Left lung (tissue), 14 donors: ENCODE measurements at places on chromosomes 1 and 21. TPM values are rescaled to one million over a fixed set of nuclear protein-coding genes. Genes with fewer than 3 reads are reported as not detected.

DNA sequence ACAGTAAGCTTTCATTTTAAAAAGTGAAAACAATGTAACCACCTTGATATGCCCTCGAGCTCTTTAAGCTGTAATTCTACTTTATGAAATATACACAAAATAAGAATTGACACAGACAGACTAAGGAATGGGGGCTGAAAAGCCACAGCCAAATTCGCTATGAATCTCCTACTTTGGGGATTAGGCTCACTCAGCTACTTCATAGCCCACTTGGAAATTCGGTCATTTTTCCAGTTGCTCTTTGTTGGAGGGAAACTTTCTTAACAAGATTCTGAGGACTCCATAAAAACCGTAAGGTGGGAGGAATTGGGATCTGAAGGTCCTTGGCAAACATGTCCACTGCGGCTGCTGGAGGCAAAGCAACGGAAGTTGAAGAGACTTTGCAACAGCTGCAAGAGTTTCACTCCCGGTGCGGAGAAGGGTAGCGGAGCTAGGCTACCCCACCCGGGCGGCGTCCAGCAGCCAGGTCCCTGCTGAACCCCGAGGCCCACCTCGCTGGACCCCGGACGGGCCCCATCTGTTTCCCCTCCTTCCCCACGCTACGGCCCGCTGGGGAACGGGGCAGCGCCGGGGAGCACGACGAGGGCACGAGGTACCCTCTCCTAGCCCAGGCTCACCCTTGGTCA lies 634 bp downstream of the MYCBP start:
- DNase-seq: no peak

Gene EXO1
- total RNA-seq: 4.0 TPM

Gene ETNK2
- 6.4 TPM for total RNA-seq

Gene NCF2
- total RNA-seq: 139 TPM

Gene HUNK
- 2.9 TPM for total RNA-seq

Gene SPATA17
- 1.8 TPM for total RNA-seq

- no peak for DNase-seq
Observed at GRCh38 chr1:178643831-178644230, 81.2 kb upstream of the RALGPS2 start.

GRCh38 chr1:86429122-86429725 lies 5.3 kb downstream of the CLCA2 start:
- DNase-seq: no peak

Gene RIPK4
- 5.8 TPM for total RNA-seq

GRCh38 chr1:69737527-69738185 lies 169.9 kb downstream of the LRRC7 start:
- DNase-seq: peak; percentile 41

GRCh38 chr21:36647279-36648093 lies 51.4 kb upstream of the SIM2 start:
- DNase-seq: no peak

- no peak for DNase-seq
Observed at GRCh38 chr1:187143783-187144182, 315.0 kb downstream of the PLA2G4A start.

Gene C1orf87
- 2.5 TPM for total RNA-seq

- no peak for DNase-seq
Observed at GRCh38 chr1:19202396-19202795, 7.7 kb downstream of the UBR4 start.

GRCh38 chr1:63718541-63718970 lies 55.3 kb upstream of the ROR1 start:
- DNase-seq: no peak

DNA sequence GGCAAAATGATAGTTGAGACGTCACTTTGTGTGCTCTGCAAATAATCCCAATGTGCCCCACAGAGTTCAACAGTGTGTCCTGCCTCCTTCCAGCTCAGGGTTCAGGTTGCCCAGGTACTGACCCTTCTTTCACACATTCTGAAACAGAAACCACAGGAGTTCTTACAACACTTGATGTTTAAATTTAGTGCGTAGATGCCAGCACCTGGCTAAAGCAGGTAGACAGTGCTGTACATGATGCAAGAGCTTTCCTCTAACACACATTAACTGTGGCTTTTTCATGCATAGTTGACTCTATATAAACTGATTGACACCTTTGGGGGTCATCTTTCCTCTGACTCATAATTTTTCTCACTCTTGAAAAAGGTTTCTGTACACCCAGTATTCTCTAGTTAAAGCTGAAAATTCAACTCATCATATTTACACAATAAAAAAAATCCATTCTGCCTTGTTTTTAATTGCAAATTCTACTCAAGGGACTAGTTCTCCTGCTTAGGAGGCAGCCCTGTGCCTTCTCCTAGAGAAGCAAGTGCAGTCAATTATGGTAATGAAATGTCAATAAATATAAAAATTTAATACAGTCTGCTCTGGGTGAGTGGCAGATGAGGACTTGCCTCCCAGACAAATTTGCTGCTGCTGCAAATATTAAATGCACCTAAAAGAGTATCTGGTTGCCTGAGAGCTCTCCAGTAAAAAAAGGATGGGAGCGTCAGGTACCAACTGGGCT lies 91.4 kb downstream of the NR5A2 start:
- no peak for DNase-seq

Gene GPR25
- total RNA-seq: 0.26 TPM

GRCh38 chr1:50332941-50333594 lies 90.2 kb downstream of the DMRTA2 start:
- DNase-seq: peak; percentile 91

Gene ANGPTL3
- not detected for total RNA-seq

GRCh38 chr21:29726044-29726443 lies 213.8 kb downstream of the GRIK1 start:
- DNase-seq: no peak

DNA sequence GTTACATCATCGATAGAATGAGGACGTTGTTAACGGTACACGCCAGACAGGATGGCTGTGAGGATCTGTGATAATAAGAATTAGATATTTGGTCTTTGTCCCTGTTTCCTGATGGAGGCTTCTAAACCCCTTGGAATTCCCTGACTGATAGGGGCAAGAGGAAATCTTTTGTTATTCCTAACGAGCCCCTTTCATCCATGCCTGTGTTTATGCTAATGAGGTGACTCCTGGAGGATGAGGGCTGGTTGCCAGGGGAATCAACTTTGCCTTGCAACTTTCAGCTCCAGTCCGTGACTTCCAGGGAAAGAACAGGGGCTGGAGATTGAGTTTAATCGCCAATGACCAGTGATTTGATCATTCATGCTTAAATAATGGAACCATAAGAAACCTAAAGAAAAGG lies 39.3 kb upstream of the NLRP3 start:
- no peak for DNase-seq

GRCh38 chr21:17498586-17498985 lies 14.3 kb upstream of the CXADR start:
- DNase-seq: no peak

Gene SPRR2A
- not detected for total RNA-seq

- DNase-seq: no peak
Observed at GRCh38 chr21:15211491-15212133, 146.8 kb upstream of the NRIP1 start.

Gene MROH9
- total RNA-seq: 0.39 TPM

GRCh38 chr1:50453266-50453665 lies 30.0 kb upstream of the DMRTA2 start:
- DNase-seq: no peak

DNA sequence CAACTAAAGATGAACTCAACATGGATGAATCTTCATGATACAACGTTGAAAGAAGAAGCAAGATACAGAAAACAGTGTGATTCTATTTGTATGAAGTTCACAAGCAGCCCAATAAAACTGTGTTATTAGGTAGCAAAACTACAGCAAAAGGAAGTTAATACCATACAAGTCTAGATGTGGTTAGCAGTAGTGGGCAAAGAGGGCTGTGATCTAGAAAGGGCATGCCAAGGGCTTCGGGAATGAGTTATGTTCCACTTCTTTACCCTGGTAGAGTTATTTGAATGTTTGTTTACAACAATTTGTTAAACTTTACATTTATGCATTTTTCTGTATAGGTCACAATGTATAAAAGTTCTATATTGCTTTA lies 9.2 kb downstream of the TNFRSF9 start:
- DNase-seq: no peak

Gene GALE
- total RNA-seq: 57.5 TPM

Gene AMY1B
- 2.5 TPM for total RNA-seq

GRCh38 chr1:232335261-232335660 lies 294.7 kb downstream of the SIPA1L2 start:
- no peak for DNase-seq

- DNase-seq: no peak
Observed at GRCh38 chr1:235990330-235990795, 74.5 kb downstream of the NID1 start.

Gene BRWD1
- 34.4 TPM for total RNA-seq

Gene CCDC24
- total RNA-seq: 13.7 TPM

- no peak for DNase-seq
Observed at GRCh38 chr21:40905251-40905650, 58.3 kb upstream of the DSCAM start.

- DNase-seq: no peak
Observed at GRCh38 chr1:66360285-66360724, 173.6 kb upstream of the SGIP1 start.

GRCh38 chr1:90457985-90458384 lies 259.1 kb downstream of the BARHL2 start:
- no peak for DNase-seq

- no peak for DNase-seq
Observed at GRCh38 chr1:236280438-236281197, 1.1 kb downstream of the ERO1B start.

GRCh38 chr1:245108246-245108645 lies 46.5 kb upstream of the KIF26B start:
- no peak for DNase-seq

DNA sequence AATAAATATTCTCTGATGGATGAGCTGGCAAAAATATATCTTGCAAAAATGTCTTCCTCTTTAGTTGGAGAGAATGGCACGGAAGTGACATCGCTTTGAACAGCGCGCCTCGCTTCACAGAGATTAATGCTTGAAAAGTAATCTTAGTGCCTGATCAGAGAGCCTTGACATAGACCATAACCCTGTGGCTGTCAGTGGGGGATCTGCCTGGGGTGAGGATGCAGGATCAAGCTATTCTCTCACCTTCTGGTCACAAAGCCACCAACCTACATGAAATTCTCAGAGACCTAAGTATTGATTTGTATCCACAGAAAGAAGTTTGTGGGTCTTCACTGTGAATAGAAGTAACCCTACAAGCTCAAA lies 492.6 kb downstream of the LMO4 start:
- DNase-seq: no peak

DNA sequence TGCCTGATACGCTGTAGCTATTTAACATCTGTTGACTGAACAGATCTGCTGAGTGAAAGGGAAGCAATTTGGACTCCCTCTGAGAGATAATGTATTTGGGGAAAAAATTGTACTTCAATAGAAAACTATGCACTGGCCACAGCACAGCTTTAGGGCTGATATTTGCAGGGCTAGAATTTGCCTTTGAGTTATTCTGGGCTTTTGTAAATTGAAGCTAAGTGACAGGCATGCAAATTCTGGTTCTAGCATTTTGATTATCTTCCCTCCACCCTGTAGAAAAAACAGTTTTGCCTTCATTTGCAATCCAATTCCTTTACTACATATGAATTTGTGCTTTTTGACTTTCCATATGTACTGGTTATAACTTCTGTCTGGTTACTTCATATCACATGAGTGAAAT lies 7.9 kb downstream of the KYAT3 start:
- no peak for DNase-seq

GRCh38 chr1:94709891-94710581 lies 110.1 kb upstream of the SLC44A3 start:
- DNase-seq: no peak

DNA sequence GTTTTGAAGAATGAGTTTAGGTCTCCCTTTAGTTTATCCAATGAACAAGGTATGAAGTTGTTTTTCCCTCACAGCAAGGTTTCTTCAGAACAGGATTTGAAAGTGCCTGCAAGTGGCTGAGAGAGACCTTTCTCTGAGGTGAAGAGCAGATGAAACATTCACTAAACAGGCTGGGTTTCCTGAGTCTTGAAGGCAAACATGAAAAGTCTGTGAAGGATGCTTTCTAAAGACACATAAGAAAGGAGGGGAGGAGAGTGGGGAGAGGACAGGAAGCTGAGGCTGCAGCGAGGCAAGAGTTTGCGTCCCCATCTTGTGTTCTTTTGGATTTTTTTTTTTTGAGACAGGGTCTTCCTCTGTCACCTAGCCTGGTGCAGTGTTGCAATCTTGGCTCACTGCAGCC lies 95.7 kb upstream of the SIM2 start:
- DNase-seq: no peak

Gene CDK11A
- total RNA-seq: 43.2 TPM

DNA sequence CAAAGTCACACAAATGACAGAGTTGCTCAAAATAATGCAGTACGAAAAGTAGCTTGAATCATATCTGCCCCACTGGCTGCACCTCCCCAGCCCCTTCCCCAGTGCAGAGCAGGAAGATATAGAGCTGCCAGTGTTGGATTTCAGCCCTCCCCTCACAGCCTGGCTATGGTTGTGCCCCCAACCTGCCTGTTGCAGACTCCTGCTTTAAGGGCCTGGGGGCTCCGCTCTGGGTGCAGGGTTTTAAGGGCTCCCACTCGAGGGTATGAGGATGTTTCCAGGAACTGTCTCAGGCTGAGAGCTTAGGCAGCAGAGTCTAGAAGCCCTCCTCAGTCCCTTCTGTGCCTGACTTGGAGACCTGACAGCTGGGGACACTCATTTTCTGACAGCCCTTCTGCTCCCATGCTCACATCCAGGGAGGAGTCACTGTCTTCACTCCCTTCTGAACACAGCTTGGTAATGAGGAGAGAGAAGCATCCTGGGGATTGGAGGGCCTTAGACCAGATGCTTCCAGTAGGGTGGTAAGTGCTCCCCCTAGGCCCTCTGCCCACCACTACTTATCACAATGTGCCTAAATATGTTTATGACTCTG lies 4.6 kb downstream of the S100A9 start:
- peak; percentile 30 for DNase-seq

Gene OR14K1
- not detected for total RNA-seq

GRCh38 chr1:80917826-80918225 lies 882.9 kb upstream of the ADGRL2 start:
- DNase-seq: no peak

GRCh38 chr21:37921091-37921490 lies 4.8 kb upstream of the KCNJ6 start:
- DNase-seq: no peak

DNA sequence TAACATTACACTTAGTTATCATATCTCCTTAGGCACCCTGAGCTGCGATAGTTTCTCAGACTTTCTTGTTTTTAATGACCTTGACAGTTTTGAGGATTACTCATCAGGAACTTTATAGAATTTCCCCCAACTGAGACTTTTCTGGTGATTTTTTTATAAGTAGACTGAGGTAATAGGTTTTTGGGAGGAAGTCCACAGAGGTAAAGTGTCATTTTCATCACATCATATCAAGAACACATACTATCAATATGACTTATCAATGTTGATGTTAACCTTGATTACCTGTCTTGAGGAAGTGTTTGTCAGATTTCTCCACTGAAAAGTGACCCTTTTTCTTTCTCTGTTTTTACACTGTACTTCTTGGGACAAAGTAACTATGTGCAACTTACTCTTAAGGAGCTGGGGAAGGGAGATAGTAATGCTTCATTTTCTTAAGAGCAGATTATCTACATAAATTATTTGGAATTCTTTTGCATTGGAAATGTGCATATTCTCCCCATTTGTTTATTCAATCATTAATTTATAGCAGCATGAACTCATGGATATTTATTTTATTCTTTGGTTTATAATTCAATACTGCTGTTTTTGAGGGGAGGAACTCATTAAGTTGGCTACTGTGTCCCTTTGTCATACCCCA lies 72.8 kb upstream of the HSD17B7 start:
- no peak for DNase-seq
